ENCODE measurements at places on chromosomes 2 and 18.

GRCh38 chr18:36890598-36890997, 61.7 kb downstream of the KIAA1328 start:
- DNase-seq: no peak

DNA sequence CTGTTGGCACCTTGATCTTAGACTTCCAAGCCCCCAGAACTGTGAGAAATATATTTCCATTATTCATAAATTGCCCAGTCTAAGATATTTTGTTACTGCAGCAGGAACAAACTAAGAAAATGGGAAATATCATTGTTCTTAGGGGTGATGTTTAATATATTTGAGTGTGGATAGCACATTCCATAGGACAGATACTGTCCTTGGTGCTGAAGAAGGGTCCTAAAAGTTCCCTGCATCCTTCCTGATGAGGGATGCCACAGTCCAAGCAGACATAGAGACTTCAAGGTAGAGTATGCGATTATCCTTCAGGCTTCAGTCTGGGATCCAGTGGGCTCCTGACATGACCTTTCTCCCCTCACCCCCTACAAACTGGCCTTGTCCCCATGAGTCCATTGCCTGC, 689.0 kb downstream of the TDRD15 start:
- DNase-seq: no peak

GRCh38 chr18:24009651-24010333, 4.8 kb upstream of the TTC39C start:
- DNase-seq: no peak

DNA sequence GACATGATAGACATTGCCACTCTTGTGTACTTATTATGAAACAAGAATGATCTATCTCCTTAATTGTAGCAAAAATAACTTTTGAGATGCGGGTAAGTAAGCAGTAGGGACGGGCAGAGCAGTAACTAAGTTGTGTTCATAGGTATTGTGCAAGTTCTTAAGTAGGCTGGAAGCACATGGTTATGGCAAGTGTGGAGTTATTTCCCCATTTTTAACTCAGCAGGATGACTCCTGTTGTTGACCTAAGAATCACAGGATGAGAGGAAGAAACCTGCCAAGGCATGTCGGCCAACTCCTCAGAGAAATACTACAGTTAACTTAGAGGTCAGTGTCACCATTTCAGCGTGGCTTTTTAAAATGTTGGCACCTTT, 51.1 kb upstream of the FN1 start:
- DNase-seq: no peak

GRCh38 chr2:210899131-210899530, 342.7 kb downstream of the CPS1 start:
- DNase-seq: no peak

- no peak for DNase-seq
Measured at GRCh38 chr2:854460-854859, 96.2 kb upstream of the SNTG2 start.

DNA sequence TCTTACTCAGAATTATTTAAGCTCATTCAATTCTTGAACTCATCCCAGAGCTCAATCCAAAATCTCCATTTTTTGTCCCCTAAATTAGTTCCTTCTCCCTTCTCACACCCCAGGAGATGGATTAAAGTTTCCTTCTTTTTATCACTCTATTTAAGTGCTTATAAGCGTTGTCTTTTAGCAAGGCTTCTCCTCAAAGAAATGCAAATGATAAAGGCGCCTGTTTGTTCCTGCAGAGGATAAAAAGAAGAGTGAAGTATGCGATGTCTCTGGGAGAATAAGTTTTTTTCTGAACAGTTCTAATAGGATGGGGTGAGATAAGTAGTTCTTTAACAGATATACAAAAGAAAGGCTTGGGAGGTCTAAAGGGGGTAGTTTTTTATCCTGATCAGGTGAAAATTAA, 303.3 kb downstream of the CNTNAP5 start:
- DNase-seq: no peak
